ENCODE measurements at places on chromosomes 1 and 21. TPM values are rescaled to one million over a fixed set of nuclear protein-coding genes. Genes with fewer than 3 reads are reported as not detected.

- DNase-seq = no peak
These were observed 500.8 kb upstream of the ADGRL2 start for GRCh38 chr1:81299892-81300291.

DNA sequence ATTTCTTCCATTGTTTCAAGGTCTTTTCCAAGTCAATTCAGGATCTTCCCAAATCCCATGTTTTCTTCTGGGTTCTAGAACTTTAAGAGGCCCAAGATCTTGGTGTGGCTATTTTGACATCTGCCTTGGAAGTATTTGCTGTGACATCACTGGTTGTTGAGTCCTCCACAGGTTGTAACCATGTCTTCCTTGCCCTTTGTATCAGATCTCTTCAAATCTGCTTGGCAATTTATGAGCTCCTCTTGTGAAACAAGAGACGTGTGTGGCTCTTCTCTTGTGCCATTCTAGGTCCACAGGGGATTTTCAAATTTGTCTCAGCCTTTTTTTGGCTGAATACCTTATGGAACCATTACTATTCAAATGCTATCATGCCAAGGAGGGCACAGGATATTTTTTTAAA lies 60.3 kb upstream of the KCNK2 start:
- no peak for DNase-seq

GRCh38 chr1:185152187-185152767 lies 4.5 kb downstream of the TRMT1L start:
- no peak for DNase-seq

GRCh38 chr21:27406300-27407009 lies 439.6 kb upstream of the ADAMTS5 start:
- DNase-seq = no peak

Gene ZBTB18
- total RNA-seq = 18.0 TPM

GRCh38 chr1:3049905-3050304 lies 19.1 kb upstream of the PRDM16 start:
- DNase-seq = peak; percentile 60

GRCh38 chr1:39842836-39843235 lies 40.5 kb downstream of the TRIT1 start:
- DNase-seq = no peak

Gene BGLAP
- total RNA-seq = 0.78 TPM

Gene TNFRSF14
- 13.8 TPM for total RNA-seq

DNA sequence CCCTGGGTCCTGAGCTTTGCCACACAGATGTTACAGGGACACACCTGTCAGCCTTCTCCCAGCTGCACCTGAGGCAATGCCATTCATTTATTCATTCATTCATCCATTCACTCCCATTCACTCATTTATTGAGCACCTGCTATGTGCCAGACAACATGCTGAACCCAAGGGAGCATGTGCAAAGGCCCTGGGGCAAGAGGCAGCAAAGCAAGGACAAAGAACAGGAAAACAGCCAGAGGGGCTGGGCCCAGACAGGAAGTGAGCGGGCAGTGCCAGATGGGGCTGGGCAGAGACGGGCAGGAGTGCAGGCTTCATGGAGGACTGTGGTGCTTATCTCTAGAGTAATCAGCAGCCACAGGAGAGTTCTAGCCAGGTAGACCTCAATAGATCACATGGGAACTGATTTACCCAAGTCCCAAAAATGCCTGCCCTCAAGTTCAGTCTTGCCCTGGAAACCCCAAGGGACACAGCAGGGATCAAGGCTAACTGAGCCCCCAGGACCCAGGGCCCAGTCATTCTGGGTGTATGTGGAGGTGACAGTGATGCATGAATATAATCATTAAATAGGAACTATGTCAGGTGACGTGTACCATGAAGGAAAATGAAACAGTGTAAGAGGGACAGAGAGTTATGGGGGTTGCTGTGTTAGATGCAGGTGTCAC lies 530.3 kb downstream of the MATN1 start:
- no peak for DNase-seq

DNA sequence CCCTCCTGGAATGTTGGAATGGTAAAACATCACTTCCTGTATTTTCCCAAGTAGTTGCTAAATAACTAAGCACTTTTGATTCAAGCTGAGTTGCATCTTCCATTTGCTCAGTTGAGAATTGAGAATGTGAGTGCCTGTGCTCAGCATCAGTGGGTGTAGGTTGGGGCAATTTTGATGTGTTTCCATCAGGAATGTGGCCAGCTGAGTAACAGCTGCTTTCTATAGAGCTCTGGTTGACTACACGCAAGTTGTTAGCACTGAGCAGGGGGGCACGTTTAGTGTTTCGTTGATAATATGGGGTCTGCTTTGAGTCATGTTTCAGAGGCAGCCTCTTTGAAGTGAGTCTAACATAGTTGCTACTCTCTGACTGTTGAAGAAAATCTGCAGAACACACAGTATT lies 41.5 kb downstream of the LRRC53 start:
- DNase-seq = no peak

Gene LELP1
- total RNA-seq = not detected
